IMR-90 (cell line): ENCODE measurements at places on chromosomes 16 and 17. TPM values are rescaled to one million over a fixed set of nuclear protein-coding genes. Genes with fewer than 3 reads are reported as not detected.

GRCh38 chr17:28239271-28239624 is 79.8 kb upstream of the TMEM97 start:
- DNase-seq: no peak

- no peak for DNase-seq
Observed at GRCh38 chr17:246851-247421, 65.5 kb upstream of the DOC2B start.

SLC16A11 gene
- total RNA-seq: not detected in 2 replicates

CCL16 gene
- not detected in 2 replicates for total RNA-seq
